AG20443 (cell line): ENCODE measurements at places on chromosomes 7 and 10.

DNA sequence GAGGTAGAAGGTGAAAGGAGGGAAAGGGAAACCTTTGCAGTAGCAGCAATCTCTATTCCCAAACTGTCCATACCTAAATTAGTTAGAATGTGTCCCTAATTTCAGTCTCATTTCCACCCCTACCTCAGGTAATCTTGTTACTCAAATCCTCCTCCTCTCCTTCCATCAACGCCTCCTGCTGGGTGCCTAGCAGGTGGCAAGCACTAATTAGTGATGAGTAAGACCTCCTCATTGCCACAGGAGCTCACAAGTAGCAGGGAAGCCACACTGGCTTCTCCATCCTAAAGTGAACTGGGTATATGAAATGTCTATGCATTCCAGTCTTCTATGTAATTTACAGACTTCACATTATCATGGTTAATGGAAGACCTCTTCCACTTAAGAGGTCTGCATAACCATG, 25.7 kb upstream of the FAM133B start:
- no peak for DNase-seq

DNA sequence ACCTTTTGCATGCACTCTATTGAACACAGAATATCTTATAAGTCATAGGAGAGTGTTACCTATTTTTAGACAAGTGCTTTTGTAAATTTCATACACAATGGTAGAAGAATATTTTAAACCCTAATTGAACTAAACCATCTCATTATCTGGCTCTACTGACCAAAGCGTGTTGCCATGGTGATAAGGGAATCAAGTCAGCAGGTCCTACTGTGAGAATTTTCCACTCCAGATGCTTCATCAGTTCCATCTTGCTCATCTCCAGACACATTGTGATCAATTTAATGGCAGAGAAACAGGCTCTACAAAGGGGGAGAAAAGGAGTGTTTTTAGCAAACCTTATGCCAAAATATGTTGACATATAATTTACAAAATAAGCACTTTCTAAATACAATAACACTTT, 621.9 kb upstream of the GHITM start:
- DNase-seq, result no peak

DNA sequence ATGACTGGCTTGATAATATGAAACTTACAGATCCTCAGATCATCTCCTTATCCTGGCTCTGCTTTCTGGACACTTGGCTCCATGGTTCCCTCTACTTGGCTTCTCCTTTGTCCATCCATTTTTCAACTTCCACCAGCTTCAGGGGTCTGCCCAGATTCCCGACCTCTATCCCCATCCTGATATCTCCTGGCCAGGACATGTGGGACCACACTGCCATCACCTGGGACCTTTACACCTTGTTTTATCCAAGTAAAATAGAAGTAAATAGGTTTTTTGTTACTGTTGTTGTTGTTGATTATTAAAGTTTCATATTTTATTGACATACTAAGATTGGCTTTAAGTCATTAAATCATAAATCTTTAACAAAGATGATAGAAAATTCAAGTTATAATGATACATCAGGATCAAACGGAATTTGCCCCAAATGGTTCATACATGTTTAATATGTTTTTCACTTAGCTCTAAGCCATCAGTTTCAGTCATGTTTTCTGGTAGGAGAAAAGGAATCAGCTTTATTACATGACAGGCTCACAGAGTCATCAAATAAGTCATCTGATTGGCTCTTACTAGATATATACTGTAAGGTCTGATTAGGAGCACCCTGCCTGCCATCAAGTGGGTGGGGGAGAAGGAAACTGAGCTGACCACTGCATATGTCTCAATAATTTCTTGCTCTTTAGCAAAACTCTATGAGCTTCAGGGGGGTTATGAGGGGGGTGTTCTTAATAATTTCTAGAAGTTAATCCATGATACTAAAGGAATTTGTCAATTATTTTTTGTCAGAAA, 111.5 kb upstream of the AHR start:
- no peak for DNase-seq

- no peak for DNase-seq
Measured at GRCh38 chr10:77087366-77087765, 550.2 kb downstream of the KCNMA1 start.

- no peak for DNase-seq
Measured at GRCh38 chr10:127855591-127855881, 37.2 kb downstream of the CLRN3 start.

DNA sequence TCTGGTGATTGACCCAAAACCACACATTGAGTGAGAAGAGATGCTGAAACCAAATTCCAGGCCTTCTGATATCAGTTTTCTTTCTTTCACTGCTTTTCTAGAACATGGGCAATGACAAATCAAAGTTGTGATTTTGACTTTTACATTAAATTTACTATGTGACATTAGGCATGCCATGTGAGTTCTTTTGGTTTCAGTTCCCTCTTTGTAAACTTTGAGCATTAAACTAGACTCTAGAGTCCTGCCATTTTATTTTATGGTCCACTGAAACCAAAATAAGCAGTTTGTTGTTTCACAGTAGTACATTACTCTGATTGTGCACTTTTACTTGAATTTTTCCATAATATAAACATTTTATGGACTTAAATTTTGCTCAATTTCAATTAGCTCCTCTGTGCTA, 381.1 kb upstream of the SEMA3D start:
- no peak for DNase-seq

DNA sequence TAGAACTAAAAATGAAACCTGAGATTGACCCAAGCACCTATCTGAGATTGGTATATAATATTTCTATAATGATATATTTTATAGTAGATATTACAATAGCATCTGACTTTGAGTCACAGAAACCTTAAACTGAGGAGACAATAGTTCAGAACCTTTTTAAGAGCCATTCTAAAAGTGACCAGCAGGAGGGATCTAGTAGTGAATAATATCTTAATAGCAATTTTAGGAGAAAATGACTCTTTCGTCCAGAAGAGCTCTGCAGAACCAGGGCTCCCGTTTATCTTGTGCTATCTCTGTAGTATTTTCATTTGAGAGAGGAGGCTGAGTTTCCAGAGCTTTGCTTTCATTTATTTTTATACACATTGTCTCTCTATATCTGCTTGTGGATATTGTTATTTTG, 68.1 kb downstream of the PODXL start:
- no peak for DNase-seq

- no peak for DNase-seq
Measured at GRCh38 chr7:130947792-130948580, 214.0 kb upstream of the KLF14 start.

- no peak for DNase-seq
Measured at GRCh38 chr7:122972056-122972455, 23.4 kb downstream of the TAS2R16 start.

DNA sequence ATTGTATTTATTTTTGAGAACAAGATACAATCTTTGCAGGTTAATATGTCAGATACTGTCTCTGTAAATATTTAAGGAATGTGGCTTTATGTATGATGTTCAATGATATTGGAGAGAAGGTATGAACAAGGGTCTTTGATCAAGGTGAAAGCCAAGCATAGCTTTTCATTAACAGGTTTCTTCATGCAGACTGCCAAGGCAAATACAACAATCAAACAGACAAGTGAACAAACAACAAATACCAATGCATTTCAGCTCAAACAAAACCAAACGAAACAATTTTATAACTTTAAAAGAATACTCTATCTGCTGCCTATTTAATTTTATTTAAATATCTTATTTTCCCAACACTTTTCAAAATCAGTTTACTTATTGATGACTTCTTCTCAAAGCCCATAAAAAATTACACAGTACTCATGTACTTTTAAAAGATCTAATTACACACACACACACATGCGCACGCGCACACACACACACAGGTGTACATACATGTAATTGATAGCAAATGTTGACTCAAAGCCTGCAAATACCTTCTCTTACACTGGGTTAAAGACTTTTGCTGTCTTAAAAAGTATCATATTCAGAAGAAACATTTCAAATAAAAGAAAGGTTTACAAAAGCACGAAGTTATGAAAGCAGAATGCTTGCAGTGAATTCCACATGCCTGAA, 201.1 kb upstream of the CCDC6 start:
- no peak for DNase-seq

GRCh38 chr7:29976673-29977415, 12.8 kb downstream of the SCRN1 start:
- DNase-seq, result no peak

DNA sequence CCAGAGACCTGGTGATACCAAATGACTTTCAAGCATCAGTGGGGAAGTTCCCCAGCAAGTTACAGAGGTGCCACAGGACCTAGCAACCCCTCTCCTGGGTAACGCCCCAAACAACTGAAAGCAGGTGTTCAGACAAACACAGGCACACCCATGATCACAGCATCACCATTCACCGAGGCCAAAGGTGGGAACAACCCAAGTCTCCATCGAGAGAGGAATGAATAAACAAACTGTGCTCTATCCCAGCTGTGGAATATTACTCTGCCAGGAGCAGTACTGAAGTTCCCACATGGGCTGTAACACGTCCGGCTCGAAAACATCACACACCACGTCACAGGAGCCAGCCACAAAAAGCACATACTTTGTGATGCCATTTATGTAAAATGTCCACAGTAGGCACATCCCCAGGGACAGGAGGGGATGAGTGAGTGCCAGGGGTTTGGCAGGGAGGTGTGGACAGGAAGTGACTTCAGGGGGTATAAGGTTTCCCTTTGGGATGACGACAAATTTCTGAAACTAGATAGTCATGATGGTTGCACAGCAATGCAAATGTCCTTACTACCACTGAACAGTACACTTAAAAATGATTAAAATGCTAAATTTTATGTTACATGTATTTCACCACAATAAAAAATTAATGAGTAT, 222.8 kb downstream of the TNS3 start:
- no peak for DNase-seq

GRCh38 chr7:27784399-27785053, 44.6 kb downstream of the TAX1BP1 start:
- DNase-seq, result peak; percentile 44

- DNase-seq, result peak; percentile 93
Measured at GRCh38 chr10:73781879-73782748, at the start of gene CHCHD1. Gene CHCHD1 (plus strand): TSS chr10:73782048. CDS start chr10:73782076, 28 bp downstream.

DNA sequence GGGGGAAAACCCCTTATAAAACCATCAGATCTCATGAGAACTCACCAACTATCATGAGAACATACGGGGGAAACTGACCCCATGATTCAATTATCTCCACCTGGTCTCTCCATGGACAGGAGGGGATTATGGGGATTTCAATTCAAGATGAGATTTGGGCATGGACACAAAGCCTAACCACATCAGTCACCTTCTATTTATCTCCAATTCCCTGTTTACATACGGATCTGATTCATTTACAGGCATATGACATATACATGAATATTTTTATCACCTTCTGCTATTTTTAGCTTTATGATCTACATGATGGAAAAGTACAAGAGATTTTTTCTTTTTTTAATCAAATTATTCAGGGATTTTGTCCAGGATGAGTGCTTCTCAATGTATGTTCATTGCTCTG, 944.5 kb downstream of the REEP3 start:
- DNase-seq, result no peak

GRCh38 chr10:76396134-76396533, 964.7 kb downstream of the LRMDA start:
- DNase-seq, result no peak

DNA sequence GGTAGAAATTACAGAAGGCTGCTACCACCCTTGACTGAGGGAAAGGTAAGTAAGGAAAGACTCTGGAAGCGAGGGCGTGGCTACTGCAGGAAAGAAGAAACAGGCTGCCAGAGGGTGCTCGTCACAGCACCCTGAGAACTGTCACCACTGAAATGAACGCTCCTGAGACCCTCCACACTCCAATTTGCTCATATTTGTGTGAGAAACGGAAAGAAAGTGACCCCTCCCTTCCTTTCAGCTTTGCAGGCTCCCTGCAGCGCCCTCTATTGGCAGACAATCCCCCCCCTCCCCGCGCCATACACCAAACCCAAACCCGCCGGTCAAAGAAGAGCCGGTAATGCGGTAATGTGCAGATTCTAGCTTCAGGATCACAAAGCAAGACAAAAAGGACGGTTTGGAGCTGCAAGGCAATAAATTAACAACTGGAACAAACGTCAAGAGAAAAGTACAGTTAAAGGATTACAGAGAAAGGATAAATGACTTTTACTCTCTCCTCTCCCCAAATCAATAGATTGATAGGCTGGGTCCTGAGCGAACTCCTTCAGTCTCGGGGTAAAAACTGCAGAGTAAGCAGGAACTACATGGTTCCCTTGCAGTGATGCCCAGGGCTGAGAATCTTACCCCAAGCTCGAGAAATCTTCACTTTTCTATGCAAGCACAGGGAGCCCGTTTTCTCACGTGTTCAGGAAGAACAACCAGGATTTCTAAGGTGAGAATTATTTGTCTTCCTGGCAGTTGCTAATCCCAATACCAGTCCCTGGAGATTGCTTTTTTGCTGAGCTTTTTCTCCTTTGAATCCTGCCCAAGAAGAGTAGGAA, 47.6 kb downstream of the STEAP1B start:
- DNase-seq, result peak; percentile 78

- DNase-seq, result no peak
Measured at GRCh38 chr7:88310956-88311674, 4.4 kb upstream of the STEAP4 start.

DNA sequence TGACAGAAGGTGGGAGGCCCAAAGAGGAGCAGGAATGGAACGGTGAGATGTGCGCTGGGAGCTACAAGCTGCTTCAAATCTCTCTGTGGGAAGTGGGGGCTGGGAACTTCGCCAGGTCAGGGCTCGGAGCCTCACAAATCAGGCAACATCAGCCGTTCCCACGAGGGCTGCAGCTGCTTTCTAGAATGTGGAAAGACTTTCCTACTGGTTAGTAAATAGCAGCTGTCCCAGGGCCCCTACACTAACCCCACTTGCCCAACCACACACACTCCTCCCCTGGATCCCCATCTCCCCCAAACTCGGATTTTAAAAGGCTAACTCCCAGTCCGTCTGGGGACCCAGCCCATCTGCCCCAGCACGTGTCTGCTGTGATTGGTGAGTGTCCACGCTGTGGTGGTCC, 40.6 kb upstream of the PITRM1 start:
- DNase-seq, result no peak

DNA sequence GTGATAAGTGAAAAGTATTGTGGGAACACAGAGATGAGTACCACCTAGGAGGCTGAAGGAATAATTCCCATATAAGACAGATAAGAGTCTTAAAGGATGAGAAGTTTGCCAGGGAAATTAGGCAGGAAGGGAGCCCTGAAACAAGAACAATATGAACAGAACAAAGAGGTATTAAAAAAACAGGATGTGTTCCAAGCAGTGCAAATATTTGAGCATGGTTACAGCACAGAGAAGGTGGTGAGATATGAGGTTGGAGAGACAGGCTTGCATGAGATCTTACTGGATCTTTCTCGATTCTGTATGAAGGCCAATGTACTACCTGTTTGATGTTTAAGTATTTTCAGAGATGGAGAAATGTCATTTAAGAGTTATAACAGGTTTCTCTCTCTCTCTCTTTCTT, 20.3 kb downstream of the TAC1 start:
- DNase-seq, result no peak

DNA sequence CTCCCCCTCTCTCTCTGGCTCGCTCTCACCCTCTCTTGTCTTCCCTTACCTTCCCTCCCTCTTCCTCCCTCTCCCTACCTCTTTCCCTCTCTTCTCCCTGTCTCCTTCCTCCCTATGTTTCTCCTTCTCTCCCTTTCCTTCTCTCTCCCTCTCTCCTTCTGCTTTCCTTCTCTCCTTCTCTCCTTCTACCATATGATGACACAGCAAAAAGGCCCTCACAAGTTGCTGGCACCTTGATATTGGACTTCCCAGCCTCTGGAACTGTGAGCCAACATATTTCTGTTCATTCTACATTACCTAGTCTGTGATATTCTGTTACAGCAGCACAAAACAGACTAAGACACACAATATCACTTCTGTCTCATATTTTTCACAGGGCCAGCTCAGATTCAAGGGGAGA, 135.0 kb downstream of the ADAM22 start:
- DNase-seq, result no peak

- DNase-seq, result no peak
Measured at GRCh38 chr10:111146025-111146640, 69.3 kb downstream of the ADRA2A start.
